GF-D8 (cell line): ENCODE measurements at places on chromosomes 11 and 22.

- DNase-seq = no peak
Observed at GRCh38 chr11:14012846-14013245, 50.3 kb downstream of the SPON1 start.

- DNase-seq = no peak
Observed at GRCh38 chr22:45621836-45622600, 49.6 kb upstream of the ATXN10 start.

DNA sequence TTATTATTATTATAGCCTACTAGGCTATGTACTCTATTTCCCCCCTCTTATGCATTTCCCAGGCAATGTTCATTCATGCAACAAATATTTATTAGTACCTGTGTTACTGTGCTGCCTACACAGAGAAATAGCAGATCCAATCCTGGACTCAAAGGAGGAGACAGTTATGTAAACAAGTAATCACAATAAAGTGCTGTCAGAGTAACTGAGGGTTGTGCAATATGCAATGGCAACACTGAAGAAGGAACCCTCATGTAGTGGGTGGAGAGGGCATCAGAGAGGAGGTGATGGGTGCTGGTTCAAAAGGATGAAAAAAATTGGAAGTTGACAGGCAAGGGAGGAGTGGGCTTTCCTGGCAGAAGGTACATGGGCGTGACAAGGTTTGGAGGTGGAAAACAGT, 886 bp upstream of the P4HA3 start:
- DNase-seq = no peak

DNA sequence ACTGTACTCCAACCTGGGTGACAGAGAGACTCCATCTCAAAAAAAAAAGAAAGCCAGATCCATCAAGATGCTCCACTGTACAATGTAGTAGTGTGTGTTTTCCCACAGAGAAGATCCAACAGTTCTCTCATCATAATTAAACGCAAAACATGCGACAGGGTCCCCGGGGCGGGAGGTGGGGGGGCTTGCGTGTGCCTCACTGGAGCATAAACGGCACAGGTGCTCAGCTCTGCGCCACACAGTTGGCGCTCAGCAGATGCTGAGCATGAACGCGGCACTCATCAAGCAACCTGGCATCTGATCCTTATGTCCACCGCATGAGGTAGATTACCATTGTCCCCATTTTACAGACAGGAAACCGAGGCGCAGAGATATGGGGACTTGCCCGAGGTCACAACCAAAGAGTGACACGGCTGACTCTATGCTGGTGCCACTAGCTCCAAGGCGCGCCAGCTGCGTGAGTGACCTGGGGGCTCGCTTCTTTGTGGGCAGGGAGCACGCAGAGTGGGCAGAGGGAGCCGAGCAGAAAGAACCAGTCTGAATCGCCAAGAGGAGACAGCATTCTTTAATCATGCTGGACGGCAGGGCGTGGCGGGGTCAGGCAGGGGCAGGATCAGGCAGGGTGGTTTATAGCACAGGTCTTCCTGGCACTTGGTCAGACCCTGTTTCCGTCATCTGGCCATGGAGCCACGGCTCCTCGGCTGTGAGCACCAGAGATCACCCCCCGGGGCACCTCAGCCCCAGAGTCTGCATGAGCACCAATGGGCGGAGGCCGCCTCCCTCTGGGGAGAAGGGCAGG, 8.2 kb downstream of the C1QTNF6 start:
- DNase-seq = no peak

GRCh38 chr22:39221999-39222686, 22.6 kb downstream of the PDGFB start:
- DNase-seq = no peak

DNA sequence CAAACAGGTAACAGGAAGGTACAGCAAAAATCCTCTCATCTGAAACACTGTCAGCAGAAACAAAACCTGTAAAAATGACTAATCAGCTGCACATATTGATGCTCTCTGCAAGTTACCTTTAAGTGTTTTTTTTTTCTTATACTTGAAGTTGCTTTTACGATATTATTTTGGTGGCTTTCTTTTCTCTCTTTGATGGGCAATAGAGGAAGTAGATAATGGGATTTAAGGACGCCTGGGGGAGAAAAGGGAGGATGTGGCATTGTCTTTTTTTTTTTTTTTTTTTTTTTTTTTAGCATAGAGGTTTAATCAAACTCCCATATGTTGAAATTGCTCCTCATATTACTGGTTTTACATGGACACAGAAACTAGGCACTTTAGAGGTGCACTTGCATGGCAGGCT, 11.4 kb upstream of the ADSL start:
- DNase-seq = peak; percentile 8

DNA sequence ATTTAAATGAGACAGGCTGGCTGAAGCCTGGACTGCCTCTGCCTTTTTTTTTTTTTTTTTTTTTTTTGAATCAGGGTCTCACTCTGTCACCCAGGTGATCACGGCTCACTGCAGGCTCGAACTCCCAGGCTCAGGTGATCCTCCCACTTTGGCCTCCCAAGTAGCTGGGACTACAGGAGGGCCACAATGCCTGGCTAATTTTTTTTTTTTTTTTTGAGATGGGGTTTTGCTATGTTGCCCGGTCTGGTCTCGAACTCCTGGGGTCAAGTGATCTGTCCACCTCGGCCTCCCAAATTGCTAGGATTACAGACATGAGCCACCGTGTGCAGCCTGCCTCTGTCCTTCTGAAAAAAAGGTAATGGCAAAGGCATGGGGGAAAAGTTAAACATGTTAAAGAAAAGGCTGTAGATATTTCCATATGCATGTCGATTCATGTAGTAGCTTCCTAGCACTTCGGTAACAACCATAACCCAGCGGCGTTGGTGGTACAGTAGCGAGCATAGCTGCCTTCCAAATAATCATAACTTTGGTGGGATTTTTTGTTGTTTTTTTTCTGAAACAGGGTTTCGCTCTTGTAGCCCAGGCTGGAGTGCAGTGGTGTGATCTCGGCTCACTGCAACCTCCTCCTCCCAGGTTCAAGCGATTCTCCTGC, 48.8 kb downstream of the MCHR1 start:
- DNase-seq = no peak

GRCh38 chr22:40665312-40665711, 14.0 kb upstream of the MCHR1 start:
- DNase-seq = no peak

- DNase-seq = no peak
Observed at GRCh38 chr11:6621711-6622211, 2.5 kb upstream of the TPP1 start.

DNA sequence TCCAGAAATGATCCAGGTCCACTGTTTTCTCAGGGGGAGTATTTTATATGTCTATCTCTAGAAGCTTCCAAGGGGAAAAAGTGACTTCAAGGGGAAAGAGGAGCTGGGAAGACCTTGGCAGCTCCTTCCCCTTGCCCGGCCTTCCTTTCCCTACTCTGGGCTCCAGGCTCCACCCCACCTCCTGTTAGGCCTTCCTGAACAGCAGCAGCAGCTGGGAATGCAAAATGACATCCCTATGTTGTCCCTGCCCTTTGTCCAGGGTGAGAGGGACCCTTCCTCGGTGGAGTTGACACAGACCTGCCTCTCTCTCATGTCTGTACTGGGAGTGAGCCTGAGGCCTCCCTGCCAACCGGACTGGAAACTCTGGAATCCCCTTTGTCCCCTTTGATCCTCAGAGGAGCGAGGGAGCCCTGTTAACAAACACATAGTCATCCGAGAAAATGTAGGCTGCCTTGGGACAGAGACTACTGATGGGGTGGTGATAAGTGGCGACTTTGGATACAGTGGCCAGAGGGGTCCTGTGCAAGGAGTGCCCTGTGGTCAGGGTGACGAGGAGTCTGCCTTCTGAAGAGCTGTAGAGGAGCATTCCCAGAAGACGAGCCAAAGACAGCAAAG, 9.0 kb upstream of the MALAT1 start:
- DNase-seq = no peak

- no peak for DNase-seq
Observed at GRCh38 chr11:40732132-40732531, 727.3 kb downstream of the LRRC4C start.

- no peak for DNase-seq
Observed at GRCh38 chr11:23509821-23510220, 649.5 kb upstream of the CCDC179 start.

GRCh38 chr11:120326845-120327281, 1.8 kb downstream of the TLCD5 start:
- DNase-seq = no peak

GRCh38 chr11:117638911-117639543, 158.0 kb downstream of the DSCAML1 start:
- DNase-seq = no peak

DNA sequence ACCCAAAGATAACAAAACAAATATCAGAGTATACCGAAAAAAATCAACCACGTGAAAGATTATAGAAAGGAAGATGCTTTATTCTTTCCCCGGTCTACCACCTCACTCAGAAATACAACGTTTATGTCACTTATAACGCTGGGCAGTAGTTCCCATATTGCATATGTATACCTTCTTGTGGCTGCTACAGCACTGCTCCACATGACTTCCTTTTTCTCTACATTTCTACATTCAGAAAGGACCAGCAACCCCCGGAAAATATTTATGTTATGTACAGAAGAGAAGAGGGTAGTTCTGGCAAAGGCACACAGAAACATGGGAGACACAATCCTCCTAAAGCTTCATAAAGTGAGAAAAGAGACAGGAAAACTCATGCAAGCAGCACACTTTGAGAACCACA, 56.8 kb downstream of the MTMR2 start:
- DNase-seq = no peak

- no peak for DNase-seq
Observed at GRCh38 chr11:86018249-86018648, 50.6 kb downstream of the PICALM start.

DNA sequence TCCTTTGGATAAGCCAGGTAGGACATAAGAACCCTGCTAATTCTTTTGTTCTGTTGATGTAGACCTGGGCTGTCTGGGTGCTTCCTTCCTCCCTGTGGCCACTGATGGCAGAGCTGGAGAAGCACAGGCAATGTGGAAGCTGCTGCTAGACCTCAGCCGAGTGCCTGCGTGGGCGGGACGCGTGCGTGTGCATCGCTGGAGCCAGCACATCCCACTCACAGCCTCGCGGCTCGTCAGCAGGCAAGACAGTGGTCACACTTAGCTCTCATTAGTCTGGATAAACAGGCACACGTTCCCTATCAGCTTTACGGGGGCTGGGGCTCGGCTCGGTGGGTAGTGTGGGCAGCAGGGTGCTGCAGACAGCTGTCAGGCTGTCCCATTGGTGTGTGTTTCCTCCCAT, 155.7 kb downstream of the GRIK4 start:
- no peak for DNase-seq

- DNase-seq = no peak
Observed at GRCh38 chr11:121456151-121456550, 3.4 kb upstream of the SORL1-AS1 start.
